Kidney glomerular epithelial cell (primary cell): ENCODE measurements at places on chromosomes 6 and 20.

- DNase-seq, result no peak
These were observed 24.2 kb upstream of the SIRPA start for GRCh38 chr20:1870792-1871550.

DNA sequence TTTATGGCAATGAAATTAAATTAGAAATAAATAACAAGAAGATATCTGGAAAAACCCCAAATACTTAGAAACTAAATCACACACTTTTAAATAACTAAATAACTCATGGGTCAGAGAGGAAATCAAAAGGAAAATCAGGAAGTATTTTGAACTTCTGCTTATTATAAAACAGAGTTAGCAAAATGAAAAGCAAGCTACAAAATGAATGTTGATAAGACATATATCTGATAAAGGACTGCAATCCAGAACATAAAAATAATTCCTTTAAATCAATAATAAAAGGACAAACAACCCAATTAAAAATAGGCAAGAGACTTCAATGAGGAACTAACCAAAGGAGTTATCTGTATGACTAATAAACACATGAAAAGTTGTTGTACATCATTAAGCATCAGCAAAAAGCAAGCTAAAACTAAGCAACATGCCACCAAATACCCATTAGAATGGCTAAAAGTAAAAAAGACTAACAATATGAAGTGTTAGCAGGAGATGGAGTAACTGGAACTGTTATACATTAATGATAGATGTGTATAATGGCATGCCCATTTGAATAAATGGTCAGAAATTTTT is 38.9 kb upstream of the STMND1 start:
- no peak for DNase-seq

GRCh38 chr6:761997-762396 is 69.1 kb upstream of the EXOC2 start:
- DNase-seq, result no peak

DNA sequence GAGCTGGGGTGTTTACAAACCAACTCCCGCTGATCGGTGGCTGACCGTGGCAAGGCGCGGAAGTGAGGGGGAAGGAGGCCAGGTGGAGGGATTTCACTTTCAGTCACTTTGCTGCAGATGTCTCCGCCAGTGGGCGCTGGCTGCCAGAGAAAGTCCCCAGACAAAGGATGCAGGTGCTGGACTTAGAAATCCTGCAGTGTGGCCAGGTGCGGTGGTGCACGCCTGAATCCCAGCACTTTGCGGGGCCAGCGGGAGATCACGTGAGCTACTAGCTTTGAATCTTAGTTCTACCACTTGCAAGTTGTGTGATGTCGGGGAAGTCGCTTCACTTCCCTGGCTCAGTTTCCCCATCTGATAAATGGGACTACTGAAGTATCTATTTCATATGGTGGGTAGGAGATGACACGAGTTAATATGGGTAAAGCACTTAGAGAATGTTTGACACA is 180.4 kb downstream of the ZNF217 start:
- DNase-seq, result no peak

DNA sequence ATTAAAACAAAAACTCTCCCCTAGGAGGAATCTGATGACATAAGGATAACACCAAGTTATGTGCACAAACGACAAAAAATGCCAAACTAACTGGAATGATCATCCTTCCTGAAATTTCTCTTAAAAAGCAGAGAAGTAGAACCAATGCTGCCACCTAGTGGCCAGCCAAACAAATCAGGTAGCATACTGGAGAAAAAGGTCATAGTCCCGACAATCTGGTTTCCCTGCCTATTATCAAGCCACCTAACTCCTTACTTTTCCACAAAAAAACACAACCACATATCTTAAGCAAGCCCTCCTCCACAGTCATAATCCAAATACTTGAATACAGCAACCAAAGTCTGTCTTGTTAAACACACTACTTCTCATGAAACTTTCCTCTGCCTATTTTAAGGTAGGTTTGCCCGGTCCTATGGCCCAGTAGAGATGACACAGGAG is 5.3 kb downstream of the OARD1 start:
- peak; percentile 76 for DNase-seq

DNA sequence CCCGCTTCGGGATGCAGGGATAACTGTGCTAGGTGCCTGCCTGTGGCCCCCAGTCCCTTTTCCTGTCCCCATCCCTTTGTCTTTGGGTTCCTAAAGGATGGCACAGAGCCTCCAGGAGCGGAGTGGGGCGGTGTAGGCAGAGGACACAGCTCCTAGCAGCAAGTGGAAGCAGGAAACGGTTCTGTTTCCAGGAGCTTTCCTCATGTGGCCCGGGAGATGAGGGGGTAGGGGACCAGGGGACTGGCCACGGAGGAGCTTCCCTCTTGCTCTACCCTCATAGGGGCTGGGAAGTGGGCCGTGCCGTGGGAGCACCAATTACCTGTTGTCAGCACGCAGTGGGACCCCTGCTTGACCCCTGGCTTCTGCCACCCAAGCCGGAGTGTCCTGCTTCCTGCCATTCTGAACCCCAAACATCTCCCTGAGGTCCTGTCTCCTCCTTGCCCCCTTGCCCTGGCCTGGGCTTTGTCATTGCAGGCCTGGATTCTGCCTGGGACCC is 76.9 kb downstream of the SRC start:
- no peak for DNase-seq

GRCh38 chr20:19552221-19553180 is 205.6 kb upstream of the RIN2 start:
- peak; percentile 25 for DNase-seq

- no peak for DNase-seq
These were observed 120.5 kb upstream of the ENPP5 start for GRCh38 chr6:46291275-46291633.

DNA sequence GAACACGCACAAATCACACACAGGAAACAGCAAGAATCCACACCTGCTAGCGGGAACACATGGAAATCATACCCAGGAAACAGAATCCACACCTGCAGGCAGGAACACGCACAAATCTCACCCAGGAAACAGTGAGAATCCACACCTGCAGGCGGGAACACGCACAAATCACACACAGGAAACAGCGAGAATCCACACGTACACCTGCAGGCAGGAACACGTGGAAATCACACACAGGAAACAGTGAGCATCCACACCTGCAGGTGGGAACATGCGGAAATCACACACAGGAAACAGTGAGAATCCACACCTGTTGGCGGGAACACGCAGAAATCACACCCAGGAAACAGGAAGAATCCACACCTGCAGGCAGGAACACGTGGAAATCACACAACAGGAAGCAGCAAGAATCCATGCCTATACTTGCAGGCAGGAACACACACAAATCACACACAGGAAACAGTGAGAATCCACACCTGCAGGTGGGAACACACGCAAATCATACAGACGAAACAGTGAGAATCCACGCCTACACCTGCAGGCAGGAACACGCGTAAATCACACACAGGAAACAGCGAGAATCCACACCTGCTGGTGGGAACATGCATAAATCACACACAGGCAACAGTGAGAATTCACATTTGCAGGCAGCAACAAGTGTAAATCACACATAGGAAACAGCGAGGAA is 108.6 kb downstream of the DLL1 start:
- no peak for DNase-seq

GRCh38 chr6:137550535-137550934 is 56.3 kb upstream of the OLIG3 start:
- no peak for DNase-seq
